NCI-H1436 (cell line): ENCODE measurements at places on chromosomes 4 and X.

- no peak for DNase-seq
Measured at GRCh38 chr4:70280567-70280966, 38.2 kb downstream of the CSN3 start.

DNA sequence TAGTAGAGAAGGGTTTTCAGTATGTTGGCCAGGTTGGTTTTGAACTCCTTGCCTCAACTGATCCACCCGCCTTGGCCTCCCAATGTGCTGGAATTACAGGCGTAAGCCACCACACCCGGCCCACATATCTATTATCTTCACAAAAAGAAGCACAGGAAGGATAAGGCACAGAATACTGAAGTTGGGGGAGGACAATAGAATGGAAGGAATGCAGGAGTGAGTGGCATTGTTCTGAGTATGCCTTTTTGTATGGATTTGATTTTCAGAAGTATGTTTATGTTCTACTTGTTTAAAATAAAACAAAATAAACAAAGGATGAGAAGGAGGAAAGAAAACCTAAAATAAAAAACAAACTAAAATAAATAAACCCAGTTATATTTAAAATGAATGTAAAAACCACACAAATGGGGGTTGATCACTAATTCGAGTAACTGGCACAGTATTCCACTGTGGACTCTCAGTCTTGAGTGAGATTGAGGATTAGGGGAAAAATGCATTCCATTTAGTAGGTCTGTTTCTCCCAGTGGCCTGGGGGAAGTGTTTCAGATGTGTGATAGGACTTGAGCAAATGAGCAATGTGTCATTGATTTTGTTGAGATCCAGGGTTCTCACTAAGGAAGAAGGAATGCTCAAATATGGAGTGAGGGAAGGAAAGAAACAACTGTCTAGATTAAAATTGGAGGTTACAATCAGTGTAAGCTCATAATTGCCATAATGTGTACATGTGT, 109.0 kb upstream of the C1QTNF7 start:
- DNase-seq = no peak

GRCh38 chr4:166039822-166040221, 166.8 kb downstream of the TLL1 start:
- DNase-seq = no peak

- DNase-seq = no peak
Measured at GRCh38 chr4:168384437-168385141, 66.0 kb upstream of the DDX60 start.

DNA sequence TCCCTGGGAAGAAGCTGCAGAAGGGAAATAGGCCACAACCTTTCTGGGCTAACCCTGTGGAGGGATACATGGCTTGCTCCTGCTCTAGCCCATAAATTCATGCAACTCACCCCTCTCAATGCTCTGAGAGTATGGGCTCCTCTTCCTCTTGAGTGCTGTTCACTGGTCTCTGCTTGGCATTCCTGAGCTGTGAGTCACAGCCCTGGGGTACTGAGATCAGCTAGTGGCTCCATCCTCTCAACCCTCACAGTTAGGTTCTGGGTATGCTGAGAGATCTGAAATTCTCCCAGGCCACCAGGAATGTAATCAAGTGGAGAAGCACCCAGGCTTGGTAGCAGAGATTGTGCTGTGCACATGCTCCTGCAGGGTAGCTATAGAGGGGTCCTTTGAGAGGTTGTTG, 60.6 kb upstream of the SPANXN2 start:
- DNase-seq = no peak

- no peak for DNase-seq
Measured at GRCh38 chr4:17544831-17545234, 29.9 kb downstream of the CLRN2 start.

GRCh38 chrX:68659385-68659784, 11.9 kb downstream of the STARD8 start:
- no peak for DNase-seq

- no peak for DNase-seq
Measured at GRCh38 chr4:68997040-68997439, 45.4 kb upstream of the UGT2A3 start.

DNA sequence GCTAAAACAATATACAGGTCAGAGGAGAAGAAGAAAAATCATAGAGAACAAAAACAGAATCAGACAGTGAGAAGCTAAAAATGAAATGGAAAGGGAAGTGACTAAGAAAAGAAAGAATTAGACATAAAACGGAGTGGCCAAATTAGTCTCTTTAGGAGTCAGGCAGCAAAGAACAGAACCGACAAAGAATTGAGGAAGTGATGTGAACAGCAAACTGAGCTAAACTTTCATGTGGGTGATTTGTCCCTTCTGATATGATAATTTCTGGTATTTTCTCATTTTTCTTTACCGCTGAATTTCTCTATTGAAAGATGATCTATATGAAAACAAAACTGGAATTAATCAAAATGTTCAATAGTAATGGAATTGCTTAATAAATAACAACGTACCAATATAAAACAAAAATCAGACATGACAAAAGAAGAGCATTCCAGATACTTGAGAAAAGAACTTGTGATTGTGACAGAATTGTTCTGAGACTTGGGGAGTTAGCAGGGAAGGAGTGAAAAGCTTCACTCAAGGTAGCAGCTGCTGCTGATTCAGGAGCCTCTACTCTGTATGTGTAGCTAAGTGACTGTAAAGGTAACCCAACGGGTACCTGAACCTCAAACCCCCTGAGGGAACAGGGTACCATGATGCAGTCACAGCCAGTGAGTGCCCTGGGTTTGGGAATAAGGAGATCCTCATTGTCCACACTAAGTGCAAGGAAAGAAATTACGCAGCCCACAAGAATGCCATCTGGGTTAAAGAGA, 8.8 kb downstream of the TAPT1 start:
- DNase-seq = no peak

- DNase-seq = no peak
Measured at GRCh38 chr4:64157397-64157796, 251.9 kb downstream of the TECRL start.

GRCh38 chrX:10749113-10749512, 128.7 kb upstream of the MID1 start:
- DNase-seq = no peak

GRCh38 chrX:47556045-47556623, 4.9 kb upstream of the ARAF start:
- peak; percentile 76 for DNase-seq

DNA sequence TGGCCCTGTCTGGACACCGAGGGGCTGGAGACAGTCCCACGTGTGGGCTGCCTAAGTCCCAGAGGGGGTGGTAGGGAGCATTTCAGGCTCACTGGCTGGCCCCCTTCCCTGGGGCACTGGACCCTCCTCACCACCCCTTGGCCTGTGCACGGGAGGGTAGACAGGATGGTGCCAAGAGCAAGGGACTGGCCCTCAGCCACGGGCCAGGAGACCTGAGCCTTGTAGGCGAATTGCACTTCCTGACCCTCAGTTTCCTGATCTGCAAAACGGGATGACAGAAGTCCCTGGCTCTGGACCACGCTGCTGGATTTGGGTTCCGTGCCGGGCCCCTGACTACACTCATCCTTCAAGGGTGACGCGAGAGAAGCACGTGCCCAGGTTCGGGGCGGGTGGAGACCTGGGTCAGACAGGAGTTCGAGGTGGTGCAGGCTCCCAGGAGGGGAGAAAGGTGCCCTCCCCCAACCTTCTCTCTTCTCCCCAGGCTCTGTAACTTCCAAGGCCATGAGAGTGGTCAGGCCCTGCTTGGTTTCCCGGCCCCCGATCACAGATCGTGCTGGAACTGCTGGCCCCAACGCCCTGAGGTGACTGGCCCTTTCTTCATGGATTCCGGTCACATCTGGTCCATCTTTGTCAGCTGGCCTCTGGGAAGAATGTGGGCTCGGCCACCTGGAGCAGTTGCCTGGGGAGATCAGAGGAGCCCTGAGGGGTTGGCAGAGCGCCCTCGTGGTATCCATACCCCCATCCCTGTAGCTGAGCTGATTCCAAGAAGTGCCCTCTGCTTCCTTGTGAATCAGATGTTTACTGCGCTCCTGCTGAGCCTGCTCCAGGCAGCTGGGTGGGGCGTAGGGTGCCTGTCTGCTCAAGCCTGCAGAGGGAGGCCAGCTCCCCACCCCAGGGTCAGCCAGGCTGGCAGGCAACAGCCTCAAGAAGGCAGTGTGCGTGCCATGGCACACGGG, 3.3 kb downstream of the SH3BP2 start:
- no peak for DNase-seq

- DNase-seq = no peak
Measured at GRCh38 chr4:133544097-133544496, 395.0 kb downstream of the PCDH10 start.

DNA sequence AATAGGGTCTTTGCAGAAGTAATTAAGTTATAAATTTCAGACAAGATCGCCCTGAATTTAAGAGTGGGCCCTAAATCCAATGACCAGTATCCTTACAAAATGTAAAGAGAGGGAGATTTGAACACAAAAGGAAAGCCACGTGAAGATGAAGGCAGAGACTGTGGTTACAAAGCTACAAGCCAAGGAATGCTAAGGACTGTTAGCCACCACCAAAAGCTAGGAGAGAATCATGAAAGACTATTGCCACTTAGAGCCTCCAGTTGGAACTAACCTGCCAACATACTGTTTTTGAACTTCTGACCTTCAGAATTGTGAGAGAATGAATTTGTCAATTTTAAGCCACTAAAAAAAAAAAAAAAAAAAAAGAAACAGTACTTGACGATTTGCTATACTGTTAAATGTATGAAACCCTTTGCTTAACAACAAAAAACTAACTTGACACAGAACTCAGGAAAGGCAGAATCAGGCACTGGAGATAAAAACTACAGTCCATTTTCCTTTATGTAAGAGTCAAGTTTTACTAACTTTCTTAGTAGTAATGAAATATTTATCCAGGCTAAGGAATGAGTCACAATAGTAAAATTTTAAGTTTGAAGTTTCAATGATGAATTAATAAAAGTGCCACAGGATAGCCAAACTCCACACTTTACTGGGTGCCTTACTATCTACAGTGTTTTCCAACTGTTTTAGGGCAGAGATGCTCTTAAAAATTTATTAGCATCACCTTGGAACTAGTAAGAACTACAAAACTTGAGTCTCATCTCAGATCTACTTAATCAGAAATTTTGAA, 25.1 kb downstream of the DHX15 start:
- DNase-seq = no peak

- DNase-seq = no peak
Measured at GRCh38 chr4:130545171-130545570, 1449.2 kb downstream of the C4orf33 start.

DNA sequence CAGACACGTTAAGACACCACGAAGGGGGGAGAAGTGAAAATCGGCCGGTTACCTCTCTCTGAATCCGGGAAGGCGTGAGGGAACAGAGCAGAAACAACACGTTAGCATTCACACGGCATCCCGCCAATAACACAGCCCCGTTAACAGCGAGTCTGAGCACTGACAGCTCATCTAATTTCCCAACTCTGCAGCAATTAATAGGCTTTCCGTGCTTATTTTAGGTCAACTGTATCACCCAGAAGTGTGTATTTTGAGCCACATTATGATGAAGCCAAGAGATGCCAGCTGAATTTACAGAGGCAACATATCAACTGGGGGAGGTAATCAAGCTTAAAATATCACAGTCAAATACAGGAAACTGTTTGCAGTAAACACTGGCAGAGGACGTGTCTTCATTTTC, 92.6 kb downstream of the NSUN7 start:
- DNase-seq = no peak

DNA sequence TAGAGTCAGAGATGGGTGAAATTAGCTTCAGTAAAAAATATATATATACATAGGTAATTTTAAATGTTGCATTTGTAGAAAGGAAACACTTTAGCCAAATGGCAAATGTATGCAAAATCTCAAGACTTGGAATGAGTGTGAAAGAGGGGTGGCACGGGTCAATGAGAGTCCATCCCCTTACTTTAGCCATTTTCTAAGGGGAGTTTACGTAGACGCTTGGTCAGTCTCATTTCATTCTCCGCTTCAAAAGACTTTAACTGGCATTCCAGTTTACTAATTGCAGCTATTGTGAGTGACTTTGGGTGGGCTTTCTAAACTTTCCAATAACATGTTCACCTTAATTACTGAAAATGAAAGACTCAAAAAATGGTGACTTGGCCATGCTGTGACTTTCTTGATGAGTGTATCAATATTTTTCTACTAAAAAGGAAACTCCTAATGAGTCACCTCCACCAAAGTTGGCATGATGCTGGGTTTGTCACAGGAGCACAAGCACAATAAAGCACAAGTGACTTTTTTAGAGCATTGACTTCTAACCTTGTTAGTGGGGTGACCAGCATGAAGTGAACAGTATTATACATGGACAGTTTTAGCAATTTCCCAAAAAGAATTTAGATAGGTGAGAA, 356.0 kb upstream of the RASGEF1B start:
- no peak for DNase-seq

DNA sequence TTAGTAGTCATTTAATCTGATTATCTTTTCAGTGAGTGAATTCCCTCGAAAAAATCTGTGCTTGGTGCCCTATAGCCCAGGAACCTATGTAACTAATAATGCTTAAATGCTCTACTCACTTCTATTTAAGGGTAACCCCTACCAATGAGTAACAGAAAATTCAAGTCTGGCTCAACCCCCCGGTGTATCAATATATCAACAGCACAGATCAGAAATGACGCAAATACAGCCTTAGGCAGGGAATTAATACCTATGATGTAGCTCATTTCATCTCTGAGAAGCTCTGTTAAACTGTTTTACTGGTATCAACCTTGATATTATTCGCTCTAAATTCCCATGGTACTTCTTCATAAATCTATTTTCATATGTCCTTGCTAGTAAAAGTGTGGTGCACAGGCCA, 28.6 kb downstream of the PDGFC start:
- DNase-seq = no peak

GRCh38 chr4:41257257-41257901, 651 bp downstream of the UCHL1 start:
- DNase-seq = peak; percentile 80

DNA sequence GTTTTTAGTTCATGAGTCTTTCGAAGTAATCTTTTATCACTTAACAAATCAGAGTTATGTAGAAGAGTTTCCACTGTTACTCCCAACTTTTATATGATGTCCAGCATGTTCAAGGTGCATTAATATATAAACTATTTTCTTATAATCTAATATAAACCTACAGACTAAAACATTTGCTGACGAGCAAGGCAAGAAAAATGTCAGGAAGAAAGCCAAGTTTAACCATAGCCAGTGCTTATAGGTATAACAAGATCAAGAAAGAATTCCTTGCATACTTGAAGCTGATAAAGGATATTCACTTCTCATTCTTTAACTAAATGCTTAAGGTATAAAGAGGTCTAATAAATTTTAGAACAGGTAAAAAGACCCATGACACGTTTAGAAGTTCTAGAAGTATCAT, 167.7 kb downstream of the NPNT start:
- no peak for DNase-seq

GRCh38 chr4:55910140-55910539, 38.6 kb upstream of the CEP135 start:
- DNase-seq = no peak

GRCh38 chrX:10109695-10110094, 47.1 kb upstream of the CLCN4 start:
- DNase-seq = no peak

- DNase-seq = no peak
Measured at GRCh38 chr4:44996276-44996845, 270.0 kb upstream of the GNPDA2 start.

DNA sequence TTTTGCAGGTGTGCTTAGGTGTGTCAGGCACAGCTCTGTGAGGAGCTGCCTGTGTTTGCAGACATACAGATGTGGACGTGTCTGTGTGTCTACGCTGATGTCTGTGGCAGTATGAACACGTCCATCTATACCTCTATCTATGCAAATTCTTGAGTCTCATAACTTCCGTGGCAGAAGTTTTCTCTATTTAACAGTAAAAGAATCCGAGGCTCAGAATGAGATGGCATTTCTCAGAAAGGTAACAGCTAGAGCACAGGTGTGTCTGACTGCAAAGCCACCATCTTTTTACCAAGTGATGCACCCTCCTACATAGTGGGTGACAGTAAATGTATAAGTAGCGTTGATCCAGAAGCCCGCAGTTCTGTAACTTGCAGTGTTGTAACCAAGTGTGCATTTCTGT, 39.9 kb upstream of the CYP4V2 start:
- no peak for DNase-seq
